Effector CD8-positive, alpha-beta T cell (primary cell): ENCODE measurements at places on chromosomes 11 and 22.

DNA sequence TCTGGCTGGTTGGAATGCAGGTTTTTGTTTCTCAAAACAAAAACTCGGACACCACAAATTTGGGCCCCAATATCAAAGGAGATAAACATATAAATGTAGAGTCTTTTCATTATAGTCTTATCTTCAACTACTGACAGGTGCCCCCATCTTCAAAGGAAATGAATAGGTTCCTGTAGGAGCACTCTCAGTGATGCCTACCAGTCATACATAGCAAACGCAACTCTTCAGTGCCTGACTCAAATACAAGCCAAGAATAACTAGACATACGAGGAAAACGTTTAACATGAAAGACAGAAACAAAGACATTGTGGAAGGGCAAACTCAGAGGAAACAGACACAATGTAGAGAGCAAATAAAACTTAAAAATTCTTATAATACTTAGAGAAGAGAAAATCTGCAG lies 13.9 kb downstream of the KDM4D start:
- DNase-seq, result no peak

GRCh38 chr22:49112176-49112575 lies 715.5 kb downstream of the BRD1 start:
- no peak for DNase-seq

GRCh38 chr11:117478926-117479325 lies 151.3 kb downstream of the CEP164 start:
- no peak for DNase-seq

GRCh38 chr11:1751999-1752906 lies 1.9 kb upstream of the IFITM10 start:
- DNase-seq, result no peak

- DNase-seq, result no peak
Observed at GRCh38 chr11:119459293-119459976, 36.5 kb upstream of the THY1 start.

DNA sequence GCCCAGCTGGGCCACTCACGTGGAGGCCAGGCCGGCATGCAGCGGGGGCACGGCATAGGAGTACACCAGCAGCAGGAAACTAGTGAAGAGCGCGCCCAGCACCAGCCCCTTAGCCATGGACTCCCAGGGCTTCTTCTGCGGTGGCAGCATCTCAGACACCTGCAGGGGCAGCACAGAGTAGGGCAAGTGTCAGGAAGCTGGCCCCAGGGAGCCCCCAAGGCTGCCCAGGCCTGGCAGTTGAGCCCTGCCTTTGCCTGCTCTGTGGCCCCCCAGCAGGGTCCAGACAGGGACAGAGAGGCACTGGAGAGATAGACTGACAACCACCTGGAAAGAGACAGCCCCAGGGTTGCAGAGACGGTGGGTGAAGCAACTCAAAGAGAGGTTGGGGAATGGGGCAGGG lies 10.7 kb upstream of the SEC14L6 start:
- DNase-seq, result no peak

- peak; percentile 41 for DNase-seq
Observed at GRCh38 chr11:95788921-95789505, 569 bp downstream of the FAM76B start.

GRCh38 chr11:118417801-118418200 lies 16.4 kb downstream of the ATP5MG start:
- no peak for DNase-seq

DNA sequence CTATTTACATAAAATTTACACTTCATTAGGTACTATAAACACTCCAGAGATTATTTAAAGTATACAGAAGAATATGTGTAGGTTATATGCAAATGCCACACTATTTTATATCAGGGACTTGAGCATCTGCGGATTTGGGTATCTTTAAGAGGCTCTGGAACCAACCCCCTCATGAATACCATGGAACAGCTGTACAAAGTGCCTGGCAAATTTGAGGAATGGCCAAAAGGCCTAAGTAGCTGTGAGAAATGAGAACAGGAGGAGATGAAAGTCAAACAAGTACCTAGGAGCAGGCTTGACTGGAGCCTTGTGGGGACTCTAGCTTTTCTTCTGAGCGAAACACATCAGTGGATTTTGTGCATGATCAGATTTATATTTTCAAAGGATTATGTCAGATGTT lies 149.3 kb downstream of the RBFOX2 start:
- no peak for DNase-seq

- DNase-seq, result no peak
Observed at GRCh38 chr11:92911478-92911877, 58.0 kb upstream of the MTNR1B start.

DNA sequence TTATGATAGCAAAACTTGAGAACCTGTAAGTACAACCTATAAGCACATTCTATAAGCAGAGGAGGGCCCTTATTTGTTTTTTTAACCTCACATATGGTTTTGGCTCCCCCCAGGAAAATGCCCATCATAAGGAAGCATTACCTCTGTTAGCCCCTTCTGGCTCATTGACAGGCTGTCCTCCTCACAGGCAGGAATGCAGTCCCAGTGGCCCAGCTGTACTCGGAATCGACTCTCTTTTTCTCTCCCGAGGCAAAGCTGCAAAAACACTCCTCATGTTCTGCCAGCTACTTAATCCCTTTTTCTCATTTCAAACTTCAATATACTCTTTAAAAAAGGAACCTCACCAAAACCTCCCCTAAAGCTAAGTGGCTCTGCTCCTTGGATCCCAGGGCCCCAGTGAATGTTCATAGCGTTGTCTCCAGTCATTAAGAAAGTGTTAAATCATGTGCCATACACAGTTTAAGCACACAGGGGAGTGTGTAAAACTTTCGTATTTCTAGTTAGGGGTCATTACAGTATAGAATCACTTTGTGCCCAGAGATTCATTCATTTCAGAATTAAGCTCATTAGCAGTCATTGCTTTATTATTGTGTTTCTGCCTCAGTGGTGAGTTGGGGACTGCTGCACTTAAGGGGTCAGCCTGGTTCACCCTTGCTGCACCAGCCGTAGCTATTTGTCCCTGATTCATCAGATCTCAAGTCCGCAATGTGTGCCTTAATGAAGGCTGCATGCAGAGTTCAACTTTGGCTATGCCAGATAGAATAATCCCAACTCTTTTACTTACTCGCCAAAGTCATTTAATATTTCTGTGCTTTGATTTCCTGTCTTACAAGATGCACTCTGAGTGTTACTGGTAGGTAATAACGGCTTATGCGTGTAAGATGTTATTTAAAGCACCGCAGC lies 57.6 kb downstream of the JRKL start:
- no peak for DNase-seq

DNA sequence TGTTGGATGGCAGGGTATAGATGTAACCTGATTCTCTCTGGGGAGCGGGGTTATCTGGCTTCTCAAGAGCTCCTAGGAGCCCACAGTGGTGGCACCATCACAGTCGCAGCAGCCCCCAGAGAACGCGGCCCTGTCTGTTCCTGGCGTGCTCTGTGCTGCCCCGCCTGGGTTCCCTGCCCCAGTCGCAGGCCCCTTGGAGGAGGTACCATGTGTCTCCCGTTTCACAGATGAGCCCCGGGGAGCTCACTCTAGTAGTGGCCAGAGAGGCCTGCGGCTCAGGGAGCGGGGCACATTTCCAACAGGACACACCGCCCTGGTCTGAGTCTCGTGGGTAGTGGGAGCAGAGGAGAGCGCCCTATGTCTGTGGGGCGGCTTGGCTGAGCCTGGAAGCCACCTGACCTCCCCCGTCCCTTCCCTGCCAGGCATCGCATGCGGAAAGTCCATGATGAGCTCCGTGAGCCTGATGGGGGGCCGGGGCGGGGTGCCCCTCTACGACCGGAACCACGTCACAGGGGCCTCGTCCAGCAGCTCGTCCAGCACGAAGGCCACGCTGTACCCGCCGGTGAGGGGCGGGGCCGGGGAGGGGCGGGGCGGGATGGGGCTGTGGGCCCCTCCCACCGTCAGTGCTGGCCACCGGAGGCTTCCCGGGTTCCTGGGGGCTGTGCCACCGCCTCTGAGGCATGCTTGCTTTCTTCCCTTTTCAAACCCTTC lies 21.0 kb upstream of the PPP6R3 start:
- no peak for DNase-seq

DNA sequence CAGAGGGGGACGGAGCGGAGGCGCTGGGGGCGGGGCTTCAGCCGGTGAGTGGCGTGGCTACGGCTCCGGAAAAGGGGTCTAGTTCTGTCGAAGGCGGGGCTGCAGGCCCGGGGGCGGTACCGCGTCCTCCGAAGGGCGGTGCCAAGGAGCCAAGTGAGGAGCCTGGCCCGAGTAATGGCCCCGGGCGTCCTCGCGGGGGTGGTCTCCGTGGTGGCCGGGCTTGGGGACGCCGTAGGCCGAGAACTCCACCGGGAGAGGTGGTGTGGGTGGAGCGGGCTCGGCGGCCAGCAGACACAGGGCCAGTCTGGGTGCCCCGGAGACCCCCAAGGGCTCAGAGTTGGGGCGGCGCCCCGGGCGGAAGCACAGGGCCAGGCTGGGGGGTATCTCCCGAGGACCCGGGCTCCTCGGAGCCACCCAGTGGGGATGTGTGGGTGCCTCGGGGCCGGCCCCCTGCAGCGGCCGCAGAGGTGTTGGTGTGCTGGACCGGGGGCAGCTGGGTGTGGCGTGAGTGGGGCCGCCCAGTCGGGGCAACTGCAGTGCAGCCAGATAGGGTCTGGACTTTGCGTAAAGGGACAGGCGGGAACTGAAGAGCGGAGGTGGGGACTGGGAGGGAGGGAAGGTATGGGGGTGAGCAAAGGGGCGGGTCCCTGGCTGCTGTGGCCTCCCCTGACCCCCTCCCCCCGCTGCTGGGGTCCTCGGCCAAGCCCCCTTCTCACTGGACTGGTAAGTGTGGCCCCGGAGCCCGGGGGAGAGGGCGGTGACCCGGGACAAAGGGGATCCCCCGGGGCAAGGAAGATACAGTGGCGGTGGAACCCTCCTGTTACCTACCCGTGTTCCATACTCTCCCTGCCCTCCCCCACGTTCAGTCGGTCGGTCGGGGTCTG lies 838 bp downstream of the FKBP2 start:
- DNase-seq, result no peak

GRCh38 chr11:123308077-123308476 lies 113.0 kb upstream of the CLMP start:
- no peak for DNase-seq

- DNase-seq, result no peak
Observed at GRCh38 chr11:31397239-31397834, 27.7 kb downstream of the DNAJC24 start.

- no peak for DNase-seq
Observed at GRCh38 chr11:69931994-69932910, 113.0 kb upstream of the FGF3 start.

- no peak for DNase-seq
Observed at GRCh38 chr11:134126217-134126822, 57.4 kb downstream of the JAM3 start.

GRCh38 chr11:83115026-83115425 lies 41.9 kb upstream of the PCF11 start:
- no peak for DNase-seq

- DNase-seq, result peak; percentile 25
Observed at GRCh38 chr11:125941619-125942611, 3.9 kb upstream of the VSIG10L2 start.

GRCh38 chr11:20093775-20094174 lies 66.5 kb downstream of the DBX1 start:
- no peak for DNase-seq

GRCh38 chr11:85440273-85440672 lies 186.9 kb downstream of the DLG2 start:
- DNase-seq, result no peak

DNA sequence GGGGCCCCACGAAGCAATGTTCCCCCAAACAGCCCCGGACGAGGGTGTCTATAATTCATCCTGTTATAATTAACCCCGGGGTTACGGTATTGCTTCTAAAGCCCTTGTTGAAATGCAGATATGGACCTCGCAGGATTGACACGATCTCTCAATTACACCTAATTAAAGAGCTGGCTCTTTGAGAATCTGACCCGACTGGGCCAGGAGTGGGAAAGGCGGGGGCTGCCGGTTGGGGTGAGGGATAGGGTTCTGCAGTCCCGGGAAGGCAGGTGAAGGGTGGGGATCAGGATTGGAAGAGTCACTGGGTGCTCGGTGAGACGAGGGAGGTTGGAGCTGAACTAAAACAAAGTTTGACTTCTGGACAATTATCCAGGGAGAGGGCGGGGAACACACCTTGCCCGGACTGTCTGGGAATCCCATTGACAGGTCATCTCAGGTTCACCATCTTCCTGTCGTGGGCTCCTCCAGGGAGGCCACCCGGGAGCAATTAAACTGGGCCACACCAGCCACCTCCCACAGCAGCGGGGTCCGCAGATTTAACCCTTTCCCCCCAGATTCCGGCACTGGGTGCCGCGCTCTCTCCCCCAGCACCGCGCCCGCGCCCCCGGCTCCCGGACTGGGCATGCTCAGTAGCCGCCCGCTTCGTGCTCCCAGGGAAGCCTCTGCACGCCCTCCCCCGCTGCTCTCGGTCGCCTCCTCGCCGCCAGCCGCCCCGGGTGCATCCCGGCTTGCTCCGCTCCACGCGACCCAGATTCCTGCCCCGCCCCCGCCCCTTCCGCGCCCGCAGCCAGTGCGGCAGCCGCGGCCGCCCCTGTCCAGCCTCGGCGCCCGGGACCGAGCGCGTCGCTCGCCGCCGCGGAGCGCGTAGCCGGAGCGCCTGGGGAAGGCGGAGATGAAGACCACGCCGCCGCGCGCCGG lies at the start of gene ELMOD1:
Gene ELMOD1 (plus strand): TSS at position 688 of the 918 bp plus-strand sequence. CDS start 27,043 bp downstream, outside the sequence.
- DNase-seq, result no peak

DNA sequence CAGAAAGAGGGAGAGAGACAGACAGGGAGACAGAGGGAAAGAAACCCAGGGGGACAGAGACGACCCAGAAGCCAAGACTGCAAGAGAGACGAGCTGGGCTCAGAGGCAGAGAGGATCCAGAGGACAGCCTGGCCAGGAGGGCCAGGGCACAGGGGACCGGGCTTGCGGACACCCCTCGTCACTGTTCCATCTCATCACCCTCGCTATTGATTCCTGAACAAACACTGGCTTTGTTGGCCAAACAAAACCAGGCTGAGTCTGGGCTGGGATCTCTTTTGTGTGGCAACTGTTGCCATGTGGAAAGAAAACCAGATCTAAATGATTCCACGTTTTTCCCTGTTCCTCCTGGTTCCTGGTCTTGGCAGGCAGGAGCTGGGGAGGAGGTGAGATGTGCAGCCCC lies 339.4 kb downstream of the MN1 start:
- DNase-seq, result no peak

GRCh38 chr11:32092581-32093170 lies 1.8 kb downstream of the RCN1 start:
- DNase-seq, result no peak

- DNase-seq, result no peak
Observed at GRCh38 chr11:76119032-76119431, 87.3 kb downstream of the WNT11 start.

DNA sequence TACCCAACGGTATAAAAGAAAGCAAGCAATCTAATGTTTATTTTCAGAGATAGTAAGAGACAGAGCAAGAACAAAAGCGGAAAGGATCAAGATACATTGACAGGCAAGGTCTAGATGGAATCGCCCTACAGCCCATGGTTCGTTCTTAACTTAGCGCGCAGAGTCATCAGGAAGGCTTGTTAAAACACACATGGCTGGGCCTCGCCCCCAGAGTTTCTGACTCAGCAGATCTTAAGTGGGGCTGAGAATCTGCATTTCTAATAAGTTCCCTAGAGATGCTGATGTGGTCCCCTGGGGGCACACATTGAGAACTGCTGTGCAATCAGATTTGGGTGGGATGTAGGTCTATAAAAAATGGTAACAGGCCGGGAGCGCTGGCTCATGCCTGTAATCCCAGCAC lies 35.8 kb upstream of the CHRM4 start:
- DNase-seq, result no peak

GRCh38 chr11:122756417-122756816 lies 81.9 kb upstream of the CRTAM start:
- DNase-seq, result peak; percentile 16
